ENCODE measurements at places on chromosomes 6 and 20.
A peak's percentile ranks its signal among the peaks of the same experiment; 100 is the strongest.

DNA sequence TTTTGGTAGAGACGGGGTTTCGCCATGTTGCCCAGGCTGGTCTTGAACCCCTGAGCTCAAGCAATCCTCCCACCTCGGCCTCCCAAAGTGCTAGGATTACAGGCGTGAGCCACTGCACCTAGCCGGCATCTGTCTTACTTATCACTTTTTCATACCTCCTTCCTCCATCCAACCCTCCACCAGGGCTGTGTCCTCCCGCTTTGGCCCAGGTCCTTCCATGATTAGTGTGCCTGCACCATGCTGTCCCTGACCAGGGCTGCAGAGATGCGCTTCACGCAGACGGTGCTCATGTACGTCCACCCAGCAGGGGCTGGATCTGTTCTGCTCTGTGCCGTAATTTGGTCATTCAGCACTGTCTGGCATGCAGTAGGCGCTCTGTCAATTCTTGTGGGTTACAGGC, 85.8 kb downstream of the SRC start:
- DNase-seq, result no peak

GRCh38 chr6:95384988-95385387, 192.3 kb upstream of the MANEA start:
- no peak for DNase-seq

GRCh38 chr6:99434702-99435530, 9.8 kb upstream of the PNISR start:
- DNase-seq, result no peak

- no peak for DNase-seq
These were observed 9.2 kb downstream of the CEP57L1 start for GRCh38 chr6:109104512-109104911.

- no peak for DNase-seq
These were observed 68.8 kb upstream of the MYLIP start for GRCh38 chr6:16060039-16060438.

GRCh38 chr20:60137657-60138245, 179.5 kb downstream of the CDH26 start:
- no peak for DNase-seq

DNA sequence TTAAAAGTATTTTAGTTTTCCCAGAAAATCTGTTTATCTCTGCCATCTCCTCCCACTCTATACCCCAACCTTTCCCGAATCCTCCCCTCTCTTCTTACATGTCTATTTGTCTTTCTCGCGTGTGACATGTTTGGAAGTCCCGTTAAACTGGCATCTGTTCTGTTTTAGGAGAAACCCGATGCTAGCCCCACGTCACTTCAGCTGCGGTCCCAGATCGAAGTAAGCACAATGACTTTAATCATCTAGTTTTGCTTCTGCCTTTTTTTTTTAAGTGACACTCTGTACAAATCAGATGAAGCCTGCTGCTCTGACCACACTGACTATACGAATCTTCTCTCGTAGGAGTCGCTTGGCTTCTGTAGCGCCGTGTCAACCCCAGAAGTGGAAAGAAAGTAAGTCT, 97.4 kb downstream of the SASH1 start:
- DNase-seq, result no peak

DNA sequence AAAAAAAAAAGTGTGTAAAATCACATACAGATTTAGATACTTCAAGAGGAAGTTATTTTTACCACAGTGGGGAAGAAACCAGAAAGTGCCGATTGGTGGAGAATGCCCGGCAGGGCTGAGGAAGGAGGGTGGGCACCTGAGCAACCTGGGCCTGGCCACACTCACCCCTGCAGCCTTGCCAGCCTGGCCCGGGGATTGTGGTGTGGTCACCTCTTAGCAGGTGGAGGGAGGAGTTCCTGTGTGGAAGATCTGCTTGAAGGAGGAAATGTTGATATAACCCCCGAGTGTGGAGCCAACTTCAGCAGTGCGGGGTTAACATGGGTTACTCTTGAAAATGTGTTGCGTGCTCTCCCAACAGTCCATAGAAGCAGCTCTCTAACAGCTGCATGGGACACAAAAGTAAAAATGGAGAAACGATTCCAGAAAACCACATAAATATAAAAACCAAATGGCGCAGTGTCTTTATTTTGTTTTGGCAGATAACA, 14.7 kb downstream of the UST start:
- no peak for DNase-seq

DNA sequence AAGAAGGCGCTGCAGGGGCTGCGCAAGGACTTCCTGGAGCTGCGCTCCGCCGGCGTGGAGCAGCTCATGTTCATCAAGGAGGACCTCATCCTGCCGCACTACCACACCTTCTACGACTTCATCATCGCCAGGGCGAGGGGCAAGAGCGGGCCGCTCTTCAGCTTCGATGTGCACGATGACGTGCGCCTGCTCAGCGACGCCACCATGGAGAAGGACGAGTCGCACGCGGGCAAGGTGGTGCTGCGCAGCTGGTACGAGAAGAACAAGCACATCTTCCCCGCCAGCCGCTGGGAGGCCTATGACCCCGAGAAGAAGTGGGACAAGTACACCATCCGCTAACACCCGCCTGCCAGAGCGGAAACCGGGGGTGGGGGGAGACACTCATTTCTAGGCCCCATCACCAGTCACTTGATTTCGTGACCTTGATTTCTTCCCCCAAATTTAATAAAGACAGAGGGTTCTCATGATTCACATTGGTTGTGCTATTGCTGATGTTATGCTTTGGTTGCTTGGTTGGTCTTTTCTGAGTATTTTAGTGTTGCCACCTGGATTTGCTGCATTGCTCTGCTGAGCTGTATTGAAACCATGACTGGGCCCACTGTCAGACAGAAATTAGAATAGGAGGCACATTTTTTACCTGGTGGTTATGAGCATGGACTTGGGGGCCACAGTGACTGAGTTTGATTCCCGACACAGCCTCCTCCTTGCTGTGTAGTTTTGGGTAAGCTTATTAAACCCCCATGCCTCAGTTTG, 1.5 kb downstream of the FAM50B start:
- DNase-seq, result no peak

GRCh38 chr6:150118627-150119026, 24.2 kb upstream of the PPP1R14C start:
- no peak for DNase-seq

DNA sequence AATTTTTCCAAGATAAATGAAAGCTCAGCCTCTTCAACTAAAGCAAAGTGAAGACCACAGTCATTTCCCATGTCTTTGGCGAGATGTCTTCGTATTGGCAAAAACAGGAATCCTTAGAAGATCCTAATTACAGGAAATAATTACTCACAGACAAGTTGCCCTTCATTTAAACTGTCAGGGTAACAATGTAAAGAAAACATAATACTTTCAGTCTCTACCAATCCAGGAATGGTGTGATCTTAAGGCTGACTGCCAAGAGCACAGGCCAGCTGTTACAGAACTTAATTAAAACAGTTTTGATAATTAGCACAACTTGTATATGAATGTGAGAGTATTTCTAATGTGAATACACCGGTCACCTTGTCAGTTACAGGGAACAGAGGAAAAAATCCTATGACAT, 292.2 kb downstream of the PACRG start:
- DNase-seq, result no peak

DNA sequence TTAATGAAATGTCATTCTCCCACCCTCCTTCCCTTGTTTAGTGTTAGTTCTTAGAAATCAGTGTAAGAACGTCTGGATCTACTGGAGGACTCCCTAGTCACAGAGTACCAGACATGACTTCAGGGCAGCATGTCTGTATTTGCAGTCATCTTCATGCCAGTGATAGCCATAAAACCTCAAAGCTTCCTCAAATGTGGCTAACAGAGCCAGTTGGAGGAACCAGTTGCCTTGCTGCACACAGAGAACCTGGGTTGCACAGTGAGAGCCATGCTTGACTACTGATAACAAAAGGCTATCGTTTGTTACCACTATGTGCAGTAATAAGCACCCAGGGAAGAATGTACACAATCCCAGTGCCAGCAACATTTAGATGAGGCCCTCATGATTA, 20.1 kb downstream of the NT5E start:
- DNase-seq, result no peak

- DNase-seq, result peak; percentile 50
These were observed 66.2 kb upstream of the SNX9 start for GRCh38 chr6:157756708-157757429.

DNA sequence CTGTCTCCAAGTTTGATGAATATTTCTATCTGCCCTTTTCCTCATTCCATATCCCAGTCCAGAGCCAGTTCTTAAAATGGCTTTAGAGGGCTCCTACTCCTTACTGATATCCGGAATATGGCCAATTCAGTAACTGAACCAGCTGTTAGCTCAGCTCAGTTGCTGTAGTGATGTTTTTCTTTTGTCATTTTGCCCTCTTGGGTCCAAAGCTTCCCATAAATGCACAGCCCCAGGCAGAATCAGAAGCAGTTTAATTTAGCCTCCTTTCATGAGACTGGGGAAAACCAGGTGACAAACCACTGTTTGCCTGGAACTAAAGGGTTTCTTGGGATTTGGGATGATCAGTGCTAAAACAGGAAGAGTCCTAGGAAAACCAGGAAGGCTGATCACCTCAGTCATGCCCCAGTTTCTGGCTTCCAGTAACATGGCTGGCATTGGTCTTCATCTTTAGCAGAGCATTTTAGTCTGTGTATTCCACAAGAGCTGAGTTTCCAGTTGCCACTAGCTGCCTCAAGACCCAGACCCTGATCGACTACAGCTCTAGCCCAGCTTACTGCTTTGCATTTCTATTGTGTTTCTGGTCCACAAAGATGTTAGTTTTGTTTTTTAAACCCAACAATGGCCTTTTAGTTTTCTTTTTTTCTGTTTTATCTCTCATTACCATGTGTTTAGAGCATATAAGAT, 40.6 kb upstream of the REV3L start:
- DNase-seq, result no peak

DNA sequence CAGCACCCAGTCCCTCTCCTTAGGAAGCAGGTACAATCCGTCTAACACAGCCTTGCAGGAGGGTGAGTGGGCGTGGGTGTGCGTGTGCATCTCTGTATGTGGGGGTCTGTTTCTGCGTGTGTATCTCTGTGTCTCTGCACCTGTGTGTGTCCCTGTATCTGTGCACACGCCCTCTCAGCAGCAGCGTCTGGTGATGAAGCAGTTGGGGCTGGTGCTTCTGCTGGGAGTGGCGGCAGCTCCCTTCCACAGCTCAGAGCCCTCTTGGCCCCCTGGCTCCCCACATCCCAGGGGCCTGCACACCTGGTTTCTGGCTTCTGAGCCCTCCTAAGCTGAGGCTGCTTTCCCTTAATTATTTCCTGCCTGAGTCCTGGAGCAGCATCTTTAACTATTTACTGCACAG, 49.5 kb upstream of the CCDC167 start:
- no peak for DNase-seq

GRCh38 chr6:111683749-111684267, 78.1 kb upstream of the TRAF3IP2 start:
- no peak for DNase-seq

DNA sequence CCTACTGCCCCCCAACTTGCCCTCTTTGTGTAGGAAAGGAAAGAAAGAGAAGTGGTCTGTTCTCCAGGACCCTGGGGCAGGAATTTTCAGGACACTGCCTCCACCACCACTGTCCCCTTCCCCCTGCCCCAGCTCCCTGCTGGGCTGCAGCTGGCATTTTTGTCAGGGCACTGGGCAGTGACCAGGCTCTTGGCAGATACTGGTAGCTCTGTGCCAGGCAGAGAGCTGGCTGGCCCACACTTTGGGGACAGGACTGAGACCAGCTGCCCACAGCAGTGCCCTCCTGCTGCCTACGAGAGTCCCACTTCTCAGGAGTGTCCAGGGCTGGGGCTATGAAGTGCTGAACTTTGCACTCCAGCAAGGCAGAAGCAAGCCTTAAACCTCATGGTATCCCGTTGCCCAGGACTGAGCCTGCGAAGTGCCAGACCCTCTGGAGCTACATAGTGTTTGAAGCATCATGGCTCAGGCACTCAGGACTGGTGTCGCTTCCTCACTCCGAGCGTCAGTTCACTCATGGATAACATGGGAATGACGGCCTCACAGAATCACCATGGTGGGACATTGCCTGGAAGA, 19.3 kb downstream of the SLC13A3 start:
- no peak for DNase-seq

DNA sequence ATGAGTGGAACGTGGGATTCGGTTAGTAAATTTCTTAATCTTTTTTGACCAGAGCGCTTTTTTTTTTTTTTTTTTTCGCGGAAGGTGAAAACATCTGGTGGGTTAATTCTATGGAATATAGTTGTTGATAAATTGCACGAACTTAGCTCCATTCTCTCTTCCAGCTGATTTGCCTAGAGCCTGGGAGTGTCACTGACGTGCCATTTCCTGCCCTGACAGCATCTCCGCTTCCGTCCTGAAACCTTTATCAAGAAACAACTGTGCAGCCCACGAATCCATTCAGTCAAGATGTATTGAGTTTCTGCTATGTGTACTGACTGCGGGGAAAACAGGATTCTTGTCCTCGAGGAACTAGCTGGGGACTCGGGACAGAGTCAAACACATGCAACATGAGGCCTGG, 59.5 kb upstream of the TGM3 start:
- DNase-seq, result no peak

DNA sequence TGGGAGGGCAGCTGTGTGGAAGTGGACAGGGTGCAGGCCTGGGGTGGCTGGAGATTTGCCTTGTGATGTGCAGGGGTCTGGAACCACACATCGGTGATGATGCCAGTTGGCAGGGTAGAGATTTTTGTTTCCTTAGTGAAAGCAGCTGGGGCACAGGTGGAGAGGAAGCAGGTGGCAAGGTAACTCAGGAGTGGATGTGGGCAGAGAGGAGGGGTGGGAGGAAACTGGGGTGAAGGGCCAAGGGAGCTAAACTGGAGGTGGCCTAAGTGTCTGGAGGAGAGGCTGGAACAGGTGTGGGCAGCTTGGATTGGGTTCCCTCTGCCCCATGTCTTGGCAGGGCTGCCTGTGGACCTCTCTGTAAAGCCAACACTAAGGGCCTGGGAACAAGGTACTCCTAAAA, 4.7 kb upstream of the SCUBE3 start:
- DNase-seq, result no peak

DNA sequence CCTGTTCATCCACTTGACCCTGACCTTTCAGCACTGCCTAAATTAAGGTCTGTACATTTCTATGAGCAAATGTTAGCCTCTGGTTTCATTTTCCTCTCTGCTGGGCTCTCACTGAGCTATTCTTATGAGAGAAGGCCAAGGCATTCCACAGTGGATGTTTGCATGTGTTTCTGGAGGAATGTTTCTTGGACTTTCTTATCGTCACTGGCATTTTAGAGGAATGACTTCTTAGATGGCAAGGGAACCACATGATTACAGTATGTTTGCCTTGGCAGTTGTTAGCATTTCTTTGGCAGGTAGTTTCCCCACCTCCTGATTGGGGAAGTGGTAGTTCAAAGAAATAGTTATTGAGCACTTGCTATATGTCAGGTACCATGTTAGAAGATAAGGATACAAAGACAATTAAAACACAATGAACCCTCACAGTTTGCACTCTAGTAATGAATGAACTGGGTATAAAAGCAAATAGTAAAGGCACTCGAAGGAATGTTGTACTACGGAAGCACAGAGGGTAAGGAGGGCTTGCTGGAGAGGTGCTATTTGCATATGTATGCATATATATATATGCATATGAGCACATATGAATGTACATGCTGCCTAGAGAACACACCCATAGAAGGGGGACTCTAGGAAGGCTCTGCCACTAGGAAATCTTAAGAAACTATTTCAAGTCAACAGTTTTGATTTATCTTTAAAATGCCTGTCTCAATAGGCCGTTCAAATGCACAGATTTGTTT, 307.4 kb downstream of the EYA4 start:
- no peak for DNase-seq

All from kidney epithelial cell (primary cell).